ENCODE measurements at places on chromosomes 7 and 10.

DNA sequence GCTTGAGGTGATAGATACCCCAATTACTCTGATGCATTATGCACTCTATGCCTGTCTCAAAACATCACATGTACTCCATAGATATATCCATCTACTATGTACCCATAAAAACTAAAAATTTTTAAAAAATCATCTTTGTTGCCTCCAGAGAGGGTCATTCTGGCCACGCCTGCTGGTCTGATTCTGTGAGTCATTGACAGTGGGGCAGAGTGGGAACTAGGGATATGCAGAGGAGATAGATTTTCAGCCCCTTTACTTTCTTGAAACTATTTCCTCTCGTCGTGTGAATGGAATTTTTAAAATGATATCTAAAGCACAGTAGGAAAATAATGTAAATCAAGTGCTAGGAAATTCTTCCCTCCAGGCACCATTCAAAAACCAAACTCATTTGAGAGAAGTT lies 715.0 kb upstream of the NRP1 start:
- no peak for DNase-seq

- no peak for DNase-seq
These were observed 31.6 kb downstream of the DYDC1 start for GRCh38 chr10:80324891-80325364.

GRCh38 chr10:48498940-48499510 lies 105.8 kb downstream of the ARHGAP22 start:
- DNase-seq: no peak

- peak; percentile 48 for DNase-seq
These were observed 29.1 kb upstream of the NRBF2 start for GRCh38 chr10:63103971-63104409.

GRCh38 chr10:93962973-93963372 lies 30.8 kb upstream of the PLCE1 start:
- DNase-seq: no peak

GRCh38 chr10:88033793-88034192 lies 170.4 kb downstream of the PTEN start:
- no peak for DNase-seq

DNA sequence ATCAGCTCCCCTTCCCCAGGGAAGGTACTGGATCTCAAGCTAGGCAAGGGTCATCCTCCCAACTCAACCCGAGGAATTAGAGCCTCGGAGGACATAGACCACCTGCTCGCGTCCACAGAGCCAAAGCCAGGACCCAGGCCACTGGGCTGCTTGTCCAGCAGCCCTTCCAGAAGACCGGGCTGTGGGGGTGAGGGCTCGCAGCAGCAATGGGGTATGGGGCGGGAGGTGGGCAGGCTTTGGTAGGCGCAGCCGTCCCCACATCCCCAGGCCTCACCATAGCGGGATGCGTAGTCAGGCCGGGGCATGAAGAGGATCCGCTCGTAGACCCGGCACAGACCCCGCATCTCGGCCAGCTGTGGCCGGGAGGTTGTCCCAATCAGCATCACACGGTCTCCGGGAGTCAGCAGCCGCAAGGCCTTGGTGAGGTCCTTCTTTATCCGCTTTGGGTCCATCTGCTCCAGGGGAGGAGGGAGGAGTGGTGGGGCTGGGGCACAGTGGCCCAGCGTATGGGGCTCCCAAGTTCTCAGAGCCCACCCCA lies 5.0 kb upstream of the ASB10 start:
- no peak for DNase-seq

GRCh38 chr7:76023002-76023401 lies 24.8 kb downstream of the STYXL1 start:
- no peak for DNase-seq

DNA sequence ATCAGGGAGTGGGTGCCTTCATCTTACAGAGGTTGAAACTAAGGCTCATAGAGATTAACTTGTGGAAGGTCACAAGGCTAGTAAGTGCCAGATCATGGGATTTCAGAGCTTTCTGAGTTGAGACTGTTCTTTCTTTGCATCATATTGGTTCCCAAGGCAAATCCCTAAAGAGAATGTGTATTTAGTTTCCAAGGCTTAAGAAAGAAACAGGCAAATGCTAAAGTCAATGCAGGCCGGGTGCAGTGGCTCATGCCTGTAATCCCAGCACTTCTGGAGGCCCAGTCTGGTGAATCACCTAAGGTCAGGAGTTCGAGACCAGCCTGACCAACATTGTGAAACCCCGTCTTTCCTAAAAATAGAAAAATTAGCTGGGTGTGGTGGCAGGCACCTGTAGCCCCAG lies 19.8 kb downstream of the CDK1 start:
- no peak for DNase-seq

- DNase-seq: no peak
These were observed 35.4 kb downstream of the DRGX start for GRCh38 chr10:49360271-49361177.

DNA sequence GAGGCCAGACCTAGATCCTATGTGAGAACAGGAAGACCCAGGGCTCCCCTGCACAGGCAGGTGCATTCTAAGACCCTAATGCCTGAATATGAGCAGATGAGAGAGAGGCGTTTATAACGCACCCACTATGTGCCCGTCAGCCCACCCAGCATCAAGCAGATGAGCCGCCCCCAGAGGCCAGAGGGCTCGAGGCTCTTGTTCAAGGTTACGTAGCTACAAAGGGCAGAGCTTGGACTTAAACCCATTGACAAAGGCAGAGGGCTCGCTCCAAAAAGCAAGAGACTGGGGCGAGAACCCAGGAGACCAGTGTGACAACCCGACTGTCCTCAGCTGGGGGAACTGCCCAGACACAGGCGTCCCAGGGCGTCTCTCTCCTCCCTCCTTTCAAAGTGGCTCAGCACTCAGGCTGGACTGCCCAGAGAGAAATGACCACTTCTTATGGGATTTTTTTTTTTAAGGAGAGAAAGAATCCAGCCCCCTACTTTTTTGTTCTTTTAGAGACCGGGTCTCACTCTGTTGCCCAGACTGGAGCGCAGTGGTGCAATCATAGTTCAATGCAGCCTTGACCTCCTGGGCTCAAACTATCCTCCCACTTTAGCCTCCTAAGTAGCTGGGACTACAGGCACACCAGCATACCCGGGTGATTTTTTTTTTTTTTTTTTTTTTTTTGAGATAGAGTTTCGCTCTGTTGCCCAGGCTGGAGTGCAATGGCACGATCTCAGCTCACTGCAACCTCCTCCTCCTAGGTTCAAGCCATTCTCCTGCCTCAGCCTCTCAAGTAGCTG lies 40.1 kb downstream of the TNRC18 start:
- DNase-seq: no peak

DNA sequence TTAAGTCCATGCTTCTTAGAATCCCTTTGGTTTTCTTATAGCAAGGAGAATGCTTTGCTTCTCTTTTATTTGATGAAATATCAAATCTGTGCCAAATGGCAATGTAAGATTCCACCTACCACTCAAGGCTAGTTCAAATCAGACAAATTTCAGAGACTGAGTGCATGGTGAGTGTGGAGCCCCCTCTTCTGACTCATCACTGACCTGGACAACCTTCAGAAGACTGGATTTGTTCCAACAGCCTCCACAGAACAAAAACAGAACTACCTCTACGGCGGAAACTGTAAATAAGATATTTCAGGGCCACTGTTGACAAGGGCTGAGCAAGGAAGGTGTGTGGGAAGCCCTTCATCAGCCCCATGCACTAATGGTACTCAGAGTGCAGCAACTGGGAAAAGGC lies 21.1 kb downstream of the NCAPG2 start:
- DNase-seq: no peak

GRCh38 chr7:74684921-74685320 lies 27.4 kb downstream of the GTF2I start:
- DNase-seq: no peak

GRCh38 chr7:23247603-23248335 lies 1.2 kb downstream of the GPNMB start:
- no peak for DNase-seq

- no peak for DNase-seq
These were observed 190.4 kb downstream of the AHR start for GRCh38 chr7:17488829-17489228.

- no peak for DNase-seq
These were observed 12.9 kb downstream of the PRLHR start for GRCh38 chr10:118582511-118582910.

DNA sequence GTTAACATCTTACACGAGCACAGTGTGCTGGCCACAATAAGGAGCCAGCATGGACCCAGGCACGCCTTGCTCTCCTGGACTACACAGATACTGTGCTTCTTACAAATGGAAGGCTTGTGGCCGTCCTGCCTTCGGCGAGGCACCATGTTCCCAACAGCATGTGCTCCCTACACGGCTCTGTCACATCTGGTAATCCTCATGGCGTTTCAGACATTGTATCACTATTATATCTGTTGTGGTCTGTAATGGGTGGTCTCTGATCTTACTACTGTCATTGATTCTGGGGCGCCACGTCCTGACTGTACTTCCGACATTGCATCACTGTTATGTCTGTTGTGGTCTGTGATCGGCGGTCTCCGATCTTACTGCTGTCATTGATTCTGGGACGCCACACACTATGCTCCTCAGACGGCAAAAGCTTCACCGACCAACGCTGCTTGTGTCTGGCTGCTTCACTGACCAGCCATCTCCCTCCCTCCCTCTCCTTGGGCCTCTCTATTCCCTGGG lies 195.4 kb downstream of the MAD1L1 start:
- no peak for DNase-seq

GRCh38 chr7:97096661-97097060 lies 20.8 kb upstream of the SDHAF3 start:
- no peak for DNase-seq

- no peak for DNase-seq
These were observed 125.3 kb downstream of the NEURL1 start for GRCh38 chr10:103618575-103619423.

- DNase-seq: no peak
These were observed 62.0 kb upstream of the CAMK2B start for GRCh38 chr7:44387389-44387788.

GRCh38 chr10:128814782-128815181 lies 652.3 kb upstream of the MGMT start:
- DNase-seq: no peak

- no peak for DNase-seq
These were observed 500.5 kb downstream of the PHTF2 start for GRCh38 chr7:78299088-78299487.

GRCh38 chr7:1611708-1612241 lies 41.9 kb upstream of the PSMG3 start:
- no peak for DNase-seq

- DNase-seq: no peak
These were observed 1.7 kb downstream of the CCSER2 start for GRCh38 chr10:84329986-84330651.

GRCh38 chr10:69446229-69446628 lies 5.0 kb upstream of the TSPAN15 start:
- DNase-seq: no peak

- DNase-seq: no peak
These were observed 43.1 kb upstream of the EMX2 start for GRCh38 chr10:117499248-117500105.

GRCh38 chr10:60611291-60611747 lies 167.0 kb upstream of the CDK1 start:
- no peak for DNase-seq

DNA sequence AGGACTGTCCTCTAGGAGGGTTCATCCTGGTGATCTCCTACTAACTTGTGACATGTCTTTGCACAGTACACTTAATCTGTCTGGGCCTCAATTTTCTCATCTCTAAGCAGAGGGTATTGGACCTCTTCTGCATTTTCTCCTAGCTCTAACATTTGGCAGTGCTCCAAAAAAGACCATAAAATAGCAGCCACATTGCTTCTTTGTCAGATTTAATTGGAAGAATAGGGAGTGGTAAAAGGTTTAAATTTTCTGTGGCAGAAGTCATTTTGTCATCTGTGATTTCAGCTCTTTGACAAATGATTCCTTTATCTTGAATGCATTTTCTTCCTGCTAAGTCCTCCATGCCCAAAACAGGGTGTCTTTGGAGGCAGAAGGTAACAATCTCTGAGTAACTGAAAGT lies 289.9 kb upstream of the LRGUK start:
- DNase-seq: no peak

Measured in iPS DF 6.9 (cell line).